ENCODE measurements at places on chromosomes 2 and 18. TPM values are rescaled to one million over a fixed set of nuclear protein-coding genes. Genes with fewer than 3 reads are reported as not detected.

OTOS gene
- total RNA-seq = not detected

DNA sequence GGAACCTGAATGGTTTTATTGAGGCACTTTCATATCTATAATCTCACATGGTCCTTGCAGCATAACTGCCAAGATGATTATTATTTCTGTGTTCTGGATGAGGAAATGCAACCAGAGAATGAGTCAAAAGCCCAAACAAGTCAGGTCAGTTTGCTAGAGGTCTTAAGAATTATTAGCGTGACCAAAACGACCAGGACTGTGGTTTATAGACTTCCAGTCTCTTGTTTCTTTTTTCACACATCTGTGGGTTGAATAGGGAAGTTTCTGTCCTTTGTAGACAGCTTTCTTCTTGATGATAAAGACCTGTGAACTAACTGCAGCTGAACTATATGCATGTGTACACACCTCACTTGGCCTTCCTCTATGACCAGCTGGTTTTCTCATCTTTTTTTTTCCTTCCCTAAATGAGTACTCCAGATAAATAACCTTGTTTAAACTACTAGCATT lies 13.9 kb downstream of the ADAM23 start:
- DNase-seq = no peak

GRCh38 chr2:143553261-143553660 lies 424.0 kb downstream of the ARHGAP15 start:
- no peak for DNase-seq

GRCh38 chr2:134738141-134738870 lies 19.5 kb upstream of the TMEM163 start:
- DNase-seq = no peak

FTCDNL1 gene
- total RNA-seq = 0.52 TPM

GCG gene
- total RNA-seq = not detected

SCN1A gene
- total RNA-seq = not detected

SPP2 gene
- total RNA-seq = not detected

GRCh38 chr18:36613810-36614209 lies 215.0 kb downstream of the TPGS2 start:
- no peak for DNase-seq

PLEKHH2 gene
- total RNA-seq = 0.28 TPM

GRCh38 chr2:106996171-106996769 lies 110.3 kb upstream of the ST6GAL2 start:
- no peak for DNase-seq

DNA sequence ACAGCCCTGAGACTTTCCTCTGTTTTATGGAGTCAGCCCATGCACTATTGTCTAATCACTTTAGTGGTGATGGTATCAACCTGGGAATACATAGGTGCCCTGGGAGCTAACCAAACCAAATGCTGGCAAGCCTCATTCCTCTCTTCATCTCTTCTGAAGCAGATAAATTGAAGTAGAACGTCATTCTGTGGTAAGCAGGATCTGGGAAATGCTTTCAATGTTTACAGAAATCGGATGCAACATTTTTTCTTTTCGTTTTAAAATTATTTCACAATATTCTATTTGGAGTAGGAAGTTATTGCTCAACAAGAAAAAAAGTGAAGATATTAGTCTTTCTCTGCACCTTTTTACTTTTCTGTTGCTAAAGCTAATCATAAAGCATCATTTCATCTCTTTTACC lies 114.2 kb downstream of the RBMS1 start:
- DNase-seq = no peak

- DNase-seq = no peak
Measured at GRCh38 chr18:24976502-24976901, 375.5 kb downstream of the ZNF521 start.

DNA sequence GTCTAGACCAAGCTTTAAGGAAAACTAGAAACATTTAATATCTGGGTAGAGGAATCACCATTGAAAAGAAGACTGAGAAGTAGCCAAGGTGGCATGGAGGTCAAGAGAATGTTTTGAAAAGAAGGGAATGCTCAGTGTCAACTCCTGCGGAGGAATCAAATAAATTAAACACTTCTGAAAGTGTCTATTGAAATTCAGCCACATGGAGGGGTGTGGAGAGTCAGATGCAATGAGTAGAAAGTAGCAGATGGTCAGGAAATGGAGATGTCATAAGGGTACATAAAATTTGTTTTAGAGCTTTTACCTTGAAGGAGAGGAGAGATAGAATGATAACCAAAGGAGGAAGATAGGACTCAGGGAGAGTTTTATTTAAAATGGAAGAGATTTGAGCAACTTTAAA lies 35.1 kb downstream of the NLRC4 start:
- no peak for DNase-seq

DNA sequence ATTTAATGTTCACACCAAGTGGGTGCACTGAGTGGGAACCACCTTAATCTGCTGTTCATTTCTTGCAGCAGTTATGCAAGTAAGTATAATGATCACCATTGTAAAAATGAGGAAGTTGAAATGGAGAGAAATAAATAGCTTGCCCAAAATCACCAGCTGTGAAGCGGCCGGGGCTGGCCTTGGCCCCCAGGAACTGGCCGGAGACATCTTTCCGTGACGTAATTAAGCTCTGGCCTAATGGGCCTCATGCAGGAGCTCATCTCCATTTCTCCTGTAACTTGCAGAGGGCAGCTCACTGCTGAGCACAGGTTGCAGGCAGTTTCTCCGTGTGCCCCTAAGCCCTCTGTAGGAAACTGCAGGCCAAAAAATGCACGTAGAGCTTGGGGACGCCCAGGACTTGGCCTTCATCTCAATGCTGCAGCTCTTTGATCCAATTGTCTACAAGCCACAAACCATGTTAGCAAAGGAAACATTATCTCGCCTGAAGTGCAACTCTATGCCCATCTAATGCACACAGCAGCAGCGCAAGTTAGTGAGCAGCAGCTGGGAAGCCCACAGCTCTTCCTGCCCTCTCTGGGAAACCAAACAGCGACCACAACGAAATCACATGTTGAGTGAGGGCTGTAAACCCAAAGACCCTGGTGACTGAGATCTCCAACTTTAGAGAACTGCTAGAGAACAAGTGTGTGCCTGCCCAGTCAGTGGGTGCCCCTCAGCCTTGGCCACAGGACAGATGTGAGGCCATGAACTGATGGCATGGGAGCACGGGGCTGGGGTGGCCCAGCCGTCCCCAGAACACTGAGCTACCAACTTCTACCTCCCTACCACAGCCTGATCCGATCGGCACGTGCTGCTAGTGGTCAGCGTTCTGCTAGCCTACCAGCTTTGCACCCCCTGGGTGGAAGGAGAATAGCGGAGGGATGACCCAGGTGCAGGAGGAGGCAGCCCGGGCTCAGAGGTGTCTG lies 28.8 kb downstream of the APCDD1 start:
- DNase-seq = no peak

- DNase-seq = peak; percentile 33
Measured at GRCh38 chr2:203535078-203535783, at the start of gene RAPH1. RAPH1 (minus strand) TSS chr2:203535301; CDS start chr2:203495353, 39,948 bp downstream.

GRCh38 chr18:48802543-48803290 lies 148.0 kb downstream of the SMAD7 start:
- peak; percentile 9 for DNase-seq

IL36RN gene
- not detected for total RNA-seq

GRCh38 chr2:78540255-78540654 lies 485.2 kb upstream of the REG3G start:
- no peak for DNase-seq

DNA sequence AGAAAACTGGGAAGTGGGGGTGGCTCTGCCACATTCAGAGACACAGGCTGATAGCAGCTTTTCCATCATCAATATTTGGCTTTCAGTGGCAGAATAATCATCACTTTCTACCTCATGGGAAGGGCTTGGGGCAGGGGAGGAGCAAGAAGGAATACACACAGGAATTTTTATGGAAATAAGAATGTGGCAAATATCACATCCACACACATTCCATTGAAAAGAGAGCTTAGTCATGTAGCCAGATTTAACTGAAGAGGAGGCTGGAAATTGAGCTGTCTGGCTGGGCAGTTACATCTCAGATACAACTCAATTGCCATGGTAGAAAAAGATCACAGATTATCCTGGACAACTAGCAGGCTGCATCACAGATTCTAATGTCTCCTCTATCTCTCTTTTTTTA lies 1474.0 kb upstream of the ACVR2A start:
- DNase-seq = no peak

DNA sequence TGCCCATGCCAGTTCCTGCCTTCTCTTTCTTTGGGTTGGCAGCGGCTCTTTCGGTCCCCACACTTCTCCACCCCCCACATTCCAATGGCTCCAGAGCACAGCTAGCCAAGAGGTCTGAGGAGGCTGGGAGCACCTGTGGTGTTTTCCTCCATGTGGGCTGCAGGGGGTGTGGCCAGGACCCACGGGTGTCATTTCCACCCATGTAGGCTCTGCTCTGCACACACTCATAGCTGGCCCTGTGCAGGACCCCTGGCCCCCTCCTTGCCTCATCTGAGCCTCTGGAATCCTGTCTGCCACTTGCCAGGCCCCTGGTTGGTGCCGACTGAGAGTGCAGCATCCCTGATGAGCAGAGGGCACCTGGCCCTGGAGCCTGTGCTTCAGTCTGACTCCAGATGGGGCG lies 46.3 kb downstream of the DYSF start:
- DNase-seq = no peak

GREB1L gene
- total RNA-seq = not detected

CIB4 gene
- not detected for total RNA-seq

- DNase-seq = peak; percentile 9
Measured at GRCh38 chr2:128313091-128313836, 5.4 kb downstream of the HS6ST1 start.

- no peak for DNase-seq
Measured at GRCh38 chr18:8699948-8700347, 5.4 kb upstream of the MTCL1 start.

GRCh38 chr2:197633109-197633657 lies 42.2 kb downstream of the RFTN2 start:
- no peak for DNase-seq

GRCh38 chr18:5543036-5543680 lies 639 bp downstream of the EPB41L3 start:
- DNase-seq = no peak

GRCh38 chr2:225017713-225018112 lies 24.6 kb downstream of the DOCK10 start:
- no peak for DNase-seq

DNA sequence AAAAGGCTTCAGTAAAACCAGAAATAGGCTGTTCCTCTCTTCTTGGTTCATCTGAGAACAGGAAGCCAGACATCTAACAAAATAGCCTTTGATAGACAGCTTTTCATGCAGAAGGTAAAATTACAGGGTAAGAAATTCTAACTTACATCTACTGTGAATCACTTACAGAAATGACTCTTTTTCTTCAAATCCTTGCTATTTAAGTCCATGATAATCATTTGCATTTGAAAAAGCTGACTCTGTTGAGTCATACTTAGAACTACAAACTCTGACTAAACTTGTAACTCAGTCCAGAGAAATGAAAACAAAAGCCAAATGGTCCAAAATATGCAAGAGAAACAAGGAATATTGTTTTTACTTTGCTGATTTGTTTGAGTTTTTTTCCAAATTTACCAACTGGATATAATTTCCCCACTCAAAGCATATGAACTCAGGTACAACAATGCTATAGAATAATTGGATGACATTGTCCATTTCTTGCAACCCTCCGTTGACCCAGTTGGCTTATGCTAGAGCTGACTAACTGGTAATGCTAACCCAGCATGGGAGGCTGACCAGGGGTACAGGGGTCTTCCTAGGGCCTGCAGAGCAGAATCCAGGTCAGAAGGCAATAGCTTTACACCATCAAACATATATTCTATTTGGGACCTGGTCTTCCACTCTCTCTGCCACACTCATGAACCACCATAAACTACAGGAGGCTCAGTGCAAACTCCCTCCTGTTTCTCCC lies 18.8 kb upstream of the MREG start:
- no peak for DNase-seq

GRCh38 chr2:120605231-120605935 lies 130.3 kb upstream of the GLI2 start:
- DNase-seq = no peak

DNA sequence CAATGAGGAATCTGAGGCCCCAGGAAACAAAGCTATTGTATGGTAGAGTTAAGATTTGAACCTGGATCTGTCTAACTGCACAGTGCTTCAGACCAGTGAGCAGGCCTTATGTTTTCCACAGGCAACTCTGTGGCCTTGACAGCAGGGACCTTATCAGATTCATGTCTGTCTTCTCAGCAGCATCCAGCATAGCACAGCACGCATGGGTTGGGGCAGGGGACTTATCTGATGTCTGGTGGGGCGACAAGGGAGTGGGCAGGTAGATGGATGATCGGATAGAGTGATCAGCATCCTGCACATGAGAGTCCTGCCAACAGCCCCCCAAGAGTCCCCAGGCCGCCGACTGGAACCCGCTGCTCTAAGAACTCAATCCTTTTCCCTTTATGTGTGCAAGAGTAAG lies 28.7 kb upstream of the KCNF1 start:
- DNase-seq = no peak

- DNase-seq = no peak
Measured at GRCh38 chr2:24334245-24334633, 26.1 kb downstream of the ITSN2 start.

DNA sequence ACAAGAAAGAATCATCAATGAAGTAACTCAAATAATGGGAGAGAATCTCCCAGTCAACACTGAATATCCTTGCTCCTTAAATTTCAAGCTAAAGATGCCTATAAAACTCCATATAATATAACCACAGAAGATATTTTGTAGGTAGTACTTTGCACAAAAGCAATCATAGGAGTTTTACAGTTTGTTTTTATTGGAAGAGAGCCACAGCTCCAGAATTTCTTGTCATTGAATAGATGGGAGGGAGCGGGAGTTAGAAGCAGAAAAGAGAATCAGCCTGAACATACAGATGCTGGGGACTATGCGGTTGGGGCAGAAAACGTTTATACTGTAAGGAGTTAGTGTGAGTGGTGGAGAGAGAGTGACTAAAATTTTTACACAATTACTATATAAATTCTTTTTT lies 18.3 kb upstream of the SMAD4 start:
- no peak for DNase-seq

GRCh38 chr2:43327119-43327518 lies 100.7 kb upstream of the ZFP36L2 start:
- no peak for DNase-seq

- no peak for DNase-seq
Measured at GRCh38 chr2:147098940-147099339, 745.9 kb upstream of the ACVR2A start.

IHH gene
- total RNA-seq = not detected

DNA sequence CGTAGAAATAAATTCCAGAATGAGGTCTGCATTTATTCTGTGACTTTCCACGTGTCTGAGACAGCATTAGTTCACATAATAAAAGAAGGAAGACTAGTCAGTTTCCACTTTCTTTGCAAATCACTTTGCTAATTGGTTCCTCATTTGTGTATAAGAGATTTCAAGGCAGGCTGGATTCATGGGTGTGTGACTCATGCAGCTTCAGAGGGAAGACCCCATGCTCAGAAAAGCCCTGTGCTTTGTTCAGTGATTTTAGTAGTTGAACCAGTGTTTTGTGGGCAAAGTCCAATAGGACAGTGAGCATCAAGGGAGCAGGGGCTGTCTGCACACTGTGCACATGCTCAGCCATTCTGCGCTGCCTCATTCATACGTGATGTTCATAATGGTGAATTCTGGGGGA lies 297.8 kb downstream of the DLGAP1 start:
- no peak for DNase-seq

REEP1 gene
- total RNA-seq = 0.10 TPM

POTEI gene
- total RNA-seq = not detected
